ENCODE measurements at places on chromosomes 7 and 10. TPM values are rescaled to one million over a fixed set of nuclear protein-coding genes. Genes with fewer than 3 reads are reported as not detected.

GBX1 gene
- total RNA-seq = not detected

MYOZ1 gene
- 1.2 TPM for total RNA-seq

EPHB6 gene
- 29.8 TPM for total RNA-seq

VGF gene
- total RNA-seq = not detected

ERVW-1 gene
- total RNA-seq = not detected

AQP1 gene
- total RNA-seq = 132 TPM

TMEM196 gene
- not detected for total RNA-seq

TMEM270 gene
- not detected for total RNA-seq

CYP3A4 gene
- 0.33 TPM for total RNA-seq

SNX10 gene
- 24.6 TPM for total RNA-seq

PRKAR1B gene
- 7.9 TPM for total RNA-seq

NRCAM gene
- 3.3 TPM for total RNA-seq

AGR3 gene
- total RNA-seq = 37.3 TPM

C10orf95 gene
- 0.59 TPM for total RNA-seq

CCDC71L gene
- total RNA-seq = 59.0 TPM
